ENCODE measurements at places on chromosomes 16 and 17. TPM values are rescaled to one million over a fixed set of nuclear protein-coding genes. Genes with fewer than 3 reads are reported as not detected.
A peak's percentile ranks its signal among the peaks of the same experiment; 100 is the strongest.

DNA sequence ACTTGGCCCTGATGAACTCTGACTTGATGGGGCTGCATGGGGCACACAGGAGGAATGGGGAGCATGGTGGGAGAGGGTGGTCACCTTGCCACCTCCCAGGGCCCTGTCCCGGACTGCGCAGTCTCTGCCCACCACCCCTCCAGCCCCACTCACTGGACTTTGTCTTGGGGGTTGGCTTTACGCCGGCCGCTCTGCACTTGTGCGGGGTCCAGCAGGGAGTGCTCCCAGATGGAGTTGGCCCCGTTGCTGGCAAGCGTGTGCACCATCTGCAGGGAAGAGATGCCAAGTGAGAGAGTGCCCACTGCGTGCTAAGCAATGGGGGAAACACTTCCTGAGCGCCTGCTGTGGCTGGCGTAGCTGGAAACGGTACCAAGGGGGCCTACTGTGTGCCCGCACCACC, 6.7 kb downstream of the GIT1 start:
- peak; percentile 33 for DNase-seq

DNA sequence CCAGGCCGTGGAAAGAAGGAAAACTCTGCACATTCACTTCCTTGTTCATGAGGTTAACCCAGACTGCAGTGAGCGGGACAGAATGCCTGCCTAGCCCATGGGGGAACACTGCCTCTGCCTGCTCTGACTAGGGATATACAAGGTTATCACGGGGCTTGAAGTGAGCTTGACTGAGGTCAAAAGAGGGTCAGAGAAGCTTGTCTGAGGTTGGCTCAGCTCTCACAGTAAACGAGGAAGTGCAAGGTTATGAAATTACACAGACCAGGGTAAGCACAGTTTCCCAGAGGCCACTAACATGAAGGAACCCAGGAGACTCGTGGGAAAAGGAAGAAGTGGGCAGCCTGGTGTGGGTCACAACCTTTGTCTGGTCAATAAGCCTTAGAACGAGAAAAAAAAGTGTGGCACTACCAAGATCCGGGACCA, 28.7 kb downstream of the HIC1 start:
- DNase-seq = no peak

DNA sequence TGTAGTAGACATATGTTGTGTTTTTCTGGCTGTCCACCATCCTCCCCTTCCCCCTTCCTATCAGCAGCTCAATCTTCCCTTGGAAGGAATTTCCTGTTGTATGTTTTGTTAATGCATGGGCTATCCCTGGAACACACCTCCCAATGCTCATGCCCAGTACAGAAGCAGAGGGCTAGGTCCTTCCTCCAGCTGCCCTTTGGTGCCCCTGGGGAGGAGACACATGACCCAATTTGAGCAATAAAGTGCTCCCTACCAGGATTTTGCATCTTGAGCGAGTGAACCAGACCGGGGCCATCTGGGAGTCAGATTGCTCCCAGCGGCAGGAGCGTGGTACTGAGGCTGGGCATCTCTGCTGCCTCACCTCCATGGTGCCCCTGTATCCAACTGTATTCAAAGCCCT, 141.5 kb upstream of the MED13 start:
- no peak for DNase-seq

The COX11 gene
- 81.0 TPM for total RNA-seq

The CCDC92B gene
- 0.89 TPM for total RNA-seq
